Pericardium fibroblast (primary cell): ENCODE measurements at places on chromosomes 1 and 21. TPM values are rescaled to one million over a fixed set of nuclear protein-coding genes. Genes with fewer than 3 reads are reported as not detected.

Gene UBL4B
- 0.51 TPM in 1 of 2 replicates, not detected in the other for total RNA-seq

Gene RYR2
- 0.09 and 1.2 TPM in 2 replicates for total RNA-seq

Gene IGSF3
- total RNA-seq = 3.7 and 13.4 TPM in 2 replicates

Gene SNIP1
- 7.8 and 9.0 TPM in 2 replicates for total RNA-seq

Gene AIRE
- not detected in 2 replicates for total RNA-seq
